ENCODE measurements at places on chromosomes 4 and X.
A peak's percentile ranks its signal among the peaks of the same experiment; 100 is the strongest.

DNA sequence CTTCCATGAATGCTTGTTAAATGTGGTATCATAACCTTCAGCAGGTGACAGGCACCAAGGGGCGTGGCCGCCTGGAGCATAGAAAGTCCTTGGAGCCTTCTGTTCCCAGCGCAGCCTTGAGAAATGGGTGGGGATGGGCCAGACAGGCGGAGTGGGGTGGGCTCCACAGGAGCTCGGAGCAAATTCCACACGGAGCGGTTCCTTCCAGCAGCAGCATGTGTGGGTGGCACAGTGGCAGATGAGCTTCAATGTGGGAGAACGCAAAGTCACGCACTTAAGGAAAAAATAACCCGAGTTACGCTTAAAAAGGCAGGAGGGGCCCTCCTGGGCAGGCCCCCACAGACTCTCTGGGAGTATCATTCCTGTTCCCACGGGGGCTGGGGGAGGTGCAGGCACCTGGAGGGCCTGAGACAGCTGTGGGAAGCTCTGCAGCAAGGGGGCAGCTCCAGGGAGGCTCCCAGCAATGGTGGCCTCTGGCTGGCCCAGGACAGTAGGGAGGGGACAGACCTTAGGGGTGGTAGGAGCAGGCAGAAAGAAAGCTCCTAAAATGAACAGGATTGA, 15.3 kb downstream of the TMEM271 start:
- H3K4me3 ChIP-seq = no peak overlapping the region
- H3K4me1 ChIP-seq = peaks cover 2% of the 10 kb centered on the region
- no peak overlapping the region for H3K27ac ChIP-seq
- peaks cover 9% of the 10 kb centered on the region for H3K36me3 ChIP-seq
- H3K27me3 ChIP-seq = peaks cover 7% of the 10 kb centered on the region

GRCh38 chrX:39476604-39477021, 621.1 kb downstream of the BCOR start:
- H3K27me3 ChIP-seq = peaks cover 6% of the 10 kb centered on the region
- H3K4me3 ChIP-seq = no peak overlapping the region
- H3K36me3 ChIP-seq = no peaks in the 10 kb centered on the region
- no peak for DNase-seq
- no peak overlapping the region for H3K27ac ChIP-seq

GRCh38 chr4:21655031-21655430, 293.5 kb downstream of the KCNIP4 start:
- peak overlapping the region; percentile 64 for H3K27ac ChIP-seq
- H3K36me3 ChIP-seq = no peaks in the 10 kb centered on the region
- DNase-seq = no peak

DNA sequence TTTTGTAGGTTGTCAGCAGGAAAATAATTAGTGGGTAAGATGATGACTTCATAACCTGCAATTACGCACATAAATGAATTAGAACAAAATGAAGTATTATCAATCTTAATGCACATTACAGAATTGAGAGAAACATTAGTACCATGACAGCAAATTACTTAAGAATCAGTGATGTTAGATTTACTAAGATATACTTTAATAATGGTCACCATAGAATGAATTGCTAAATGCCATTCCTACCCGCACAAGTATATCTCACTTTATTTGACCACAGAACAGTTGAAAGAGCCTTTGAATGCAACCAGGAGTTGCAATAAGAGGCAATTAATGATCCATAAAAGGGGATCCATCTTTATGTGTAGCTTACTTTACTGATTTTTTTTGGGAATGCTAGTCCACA, 816.4 kb upstream of the AGA start:
- DNase-seq = no peak
- no peaks in the 10 kb centered on the region for H3K27me3 ChIP-seq
- peaks cover 5% of the 10 kb centered on the region for H3K36me3 ChIP-seq

DNA sequence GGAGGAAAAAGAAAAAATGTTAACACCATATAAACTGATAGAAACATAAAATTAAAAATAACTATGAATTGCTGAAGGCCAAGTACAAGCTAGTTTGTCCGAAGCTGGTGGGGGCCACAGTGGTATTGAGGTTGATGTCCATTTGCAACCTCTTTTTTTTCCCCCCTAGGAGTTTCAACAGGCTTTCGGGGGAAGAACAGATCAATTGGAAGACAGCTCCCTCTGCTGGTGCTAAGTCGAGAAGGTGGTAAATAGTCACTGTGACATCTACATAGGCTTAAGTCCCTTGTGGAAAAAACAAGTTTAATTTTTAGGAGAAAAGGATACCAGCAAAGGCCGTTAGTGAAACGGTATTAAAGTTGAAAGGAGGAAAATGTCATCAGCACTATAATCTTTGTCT, 115.7 kb upstream of the ZXDA start:
- H3K4me1 ChIP-seq = no peaks in the 10 kb centered on the region
- H3K27ac ChIP-seq = no peak overlapping the region
- no peak overlapping the region for H3K4me3 ChIP-seq
- no peak for DNase-seq

GRCh38 chr4:150782311-150782710, 200.4 kb downstream of the MAB21L2 start:
- no peak overlapping the region for H3K27ac ChIP-seq
- H3K4me1 ChIP-seq = peaks cover 7% of the 10 kb centered on the region
